ENCODE measurements at places on chromosomes 11 and 22.

DNA sequence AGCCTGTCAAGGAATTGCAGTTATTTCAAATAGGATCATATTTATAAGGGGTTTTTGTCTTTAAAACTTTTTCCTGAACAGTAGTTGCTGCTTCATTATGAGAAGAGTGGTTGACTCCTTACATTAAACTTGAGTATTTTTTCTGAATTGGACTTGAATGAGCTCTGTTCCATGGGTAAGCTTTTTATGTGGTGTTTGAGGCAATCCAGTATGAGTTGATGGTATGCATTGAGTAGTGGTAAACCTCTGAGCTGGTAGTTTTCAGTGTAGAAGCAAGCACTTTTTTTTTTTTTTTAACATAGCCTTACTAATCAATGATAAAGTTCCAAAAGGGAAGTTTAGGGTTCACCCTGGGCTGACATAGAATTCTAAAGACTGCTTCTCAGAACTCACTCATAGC is 3.4 kb downstream of the KMT2A start:
- no peak for DNase-seq

DNA sequence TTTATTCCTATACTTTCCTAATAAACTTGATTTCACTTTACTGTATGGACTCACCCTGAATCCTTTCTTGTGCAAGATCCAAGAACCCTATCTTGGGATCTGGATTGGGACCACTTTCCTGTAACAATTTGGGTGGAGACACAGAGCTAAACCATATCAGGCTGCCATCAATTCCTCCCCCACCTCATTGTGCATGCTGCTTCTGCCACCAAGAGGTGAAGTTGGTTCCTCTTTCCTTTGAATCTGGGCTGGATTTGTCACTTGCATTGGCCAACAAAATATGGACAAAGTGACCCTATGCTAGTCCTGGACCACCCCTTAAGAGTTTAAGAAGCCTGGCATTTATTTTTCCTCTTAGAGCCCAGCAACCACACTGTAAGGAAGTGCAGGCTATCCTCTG is 39.4 kb upstream of the CEP295 start:
- DNase-seq = no peak

GRCh38 chr11:121329781-121330395 is 37.3 kb downstream of the SC5D start:
- DNase-seq = no peak

- DNase-seq = no peak
These were observed 37.9 kb upstream of the NUP160 start for GRCh38 chr11:47886096-47886495.

DNA sequence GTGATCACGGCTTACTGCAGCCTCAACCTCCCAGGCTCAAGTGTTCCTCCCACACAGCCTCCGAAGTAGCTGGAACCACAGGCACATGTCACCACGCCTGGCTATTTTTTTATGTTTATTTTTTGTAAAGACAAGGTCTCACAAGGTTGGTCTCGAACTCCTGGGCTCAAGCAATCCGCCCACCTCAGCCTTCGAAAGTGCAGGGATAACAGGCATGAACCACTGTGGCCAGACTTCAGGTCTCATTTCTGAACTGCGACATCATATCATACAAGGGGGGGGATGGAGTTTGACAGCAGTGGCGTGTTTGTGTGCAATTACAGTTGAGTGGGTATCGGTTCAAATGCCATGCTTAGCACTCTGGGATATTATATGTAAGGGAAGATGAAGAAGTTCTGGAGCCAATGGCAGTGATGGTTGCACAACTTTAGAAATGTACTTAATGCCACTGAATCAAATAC is 6.9 kb downstream of the NAALADL1 start:
- DNase-seq = no peak
